T-cell (primary cell): ENCODE measurements at places on chromosomes 12 and 14.

- DNase-seq = no peak
Observed at GRCh38 chr14:34063470-34064164, 112.7 kb upstream of the EGLN3 start.

GRCh38 chr14:97185186-97185585 lies 388.0 kb downstream of the VRK1 start:
- no peak for DNase-seq

DNA sequence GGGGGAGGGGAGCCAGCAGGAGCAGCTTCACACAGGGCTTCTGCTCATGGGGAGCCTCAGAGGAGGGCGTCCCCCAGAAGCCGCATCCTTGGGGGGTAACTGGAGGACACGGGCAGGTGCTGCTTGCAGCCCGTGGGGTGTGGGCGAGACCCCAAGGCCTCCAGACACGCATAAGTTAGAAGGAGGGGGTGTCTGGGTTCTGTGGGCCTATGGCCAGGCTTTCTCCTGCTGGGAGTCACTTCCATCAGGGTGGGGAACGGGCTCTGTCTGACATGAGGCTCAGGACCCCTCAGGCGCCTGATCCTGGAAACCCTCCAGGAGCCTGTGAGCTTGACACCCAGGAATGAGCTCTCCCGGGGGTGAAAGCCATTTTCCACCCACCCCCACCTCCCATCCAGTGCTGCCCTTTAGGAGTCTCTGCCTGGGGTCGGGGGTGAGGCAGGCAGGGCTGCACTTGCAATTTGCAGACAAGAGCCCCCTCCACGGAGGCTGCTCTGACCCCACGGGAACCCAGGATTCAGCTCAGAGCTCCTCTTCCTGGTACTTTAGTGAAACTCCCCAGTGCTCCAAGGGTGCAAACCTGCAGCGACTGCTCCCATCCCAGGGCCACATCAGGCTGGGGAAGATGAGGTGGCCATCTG lies 325.7 kb downstream of the ADGRD1 start:
- DNase-seq = no peak

- DNase-seq = no peak
Observed at GRCh38 chr14:89371585-89372511, 45.2 kb downstream of the FOXN3 start.

- DNase-seq = no peak
Observed at GRCh38 chr12:27915536-27915935, 57.0 kb downstream of the PTHLH start.

GRCh38 chr14:104361921-104362681 lies 217.5 kb upstream of the C14orf180 start:
- DNase-seq = no peak

DNA sequence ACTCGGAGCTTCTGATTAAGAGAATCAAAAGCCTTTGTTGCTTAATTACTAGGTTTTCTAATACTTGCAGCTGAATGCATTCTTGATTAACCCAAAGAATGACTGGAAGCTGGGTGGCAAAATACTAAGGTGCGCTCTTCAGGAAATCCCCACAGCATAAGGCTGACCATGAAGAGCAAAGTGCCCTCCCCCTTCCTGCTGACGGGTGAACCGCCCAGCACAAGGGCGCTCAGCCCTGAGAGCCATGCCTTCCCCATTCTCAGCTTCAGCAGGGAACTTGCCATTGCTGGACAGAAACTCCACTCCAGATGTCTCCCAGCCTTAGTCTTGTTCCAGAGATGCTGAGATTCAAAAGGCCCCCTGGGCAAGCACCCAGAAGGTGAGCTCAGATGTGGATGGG lies 27.2 kb upstream of the FBRSL1 start:
- DNase-seq = no peak

DNA sequence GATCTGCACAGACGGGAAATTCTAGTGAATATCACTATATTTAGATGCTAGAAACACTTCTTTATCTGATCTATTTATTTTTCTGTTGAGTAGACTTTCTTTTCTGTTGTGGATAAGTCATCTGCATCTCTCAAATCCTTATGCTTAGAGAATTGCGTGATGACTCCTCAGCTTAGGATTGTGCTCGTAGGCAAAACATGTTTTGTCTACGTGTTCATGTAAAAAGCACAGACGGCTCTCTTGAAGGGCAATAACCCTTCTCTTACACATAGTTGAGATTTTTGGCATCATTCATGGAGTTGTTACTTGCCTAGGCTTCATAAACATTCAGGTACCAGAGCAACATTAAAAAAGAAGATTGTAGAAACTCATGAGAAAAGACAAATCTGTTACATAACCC lies 18.6 kb downstream of the PPFIBP1 start:
- no peak for DNase-seq

GRCh38 chr12:132579744-132580143 lies 30.6 kb downstream of the LRCOL1 start:
- DNase-seq = no peak

GRCh38 chr12:104456950-104457745 lies 400 bp downstream of the CHST11 start:
- DNase-seq = peak; percentile 26
